ENCODE measurements at places on chromosomes 12 and 14.

DNA sequence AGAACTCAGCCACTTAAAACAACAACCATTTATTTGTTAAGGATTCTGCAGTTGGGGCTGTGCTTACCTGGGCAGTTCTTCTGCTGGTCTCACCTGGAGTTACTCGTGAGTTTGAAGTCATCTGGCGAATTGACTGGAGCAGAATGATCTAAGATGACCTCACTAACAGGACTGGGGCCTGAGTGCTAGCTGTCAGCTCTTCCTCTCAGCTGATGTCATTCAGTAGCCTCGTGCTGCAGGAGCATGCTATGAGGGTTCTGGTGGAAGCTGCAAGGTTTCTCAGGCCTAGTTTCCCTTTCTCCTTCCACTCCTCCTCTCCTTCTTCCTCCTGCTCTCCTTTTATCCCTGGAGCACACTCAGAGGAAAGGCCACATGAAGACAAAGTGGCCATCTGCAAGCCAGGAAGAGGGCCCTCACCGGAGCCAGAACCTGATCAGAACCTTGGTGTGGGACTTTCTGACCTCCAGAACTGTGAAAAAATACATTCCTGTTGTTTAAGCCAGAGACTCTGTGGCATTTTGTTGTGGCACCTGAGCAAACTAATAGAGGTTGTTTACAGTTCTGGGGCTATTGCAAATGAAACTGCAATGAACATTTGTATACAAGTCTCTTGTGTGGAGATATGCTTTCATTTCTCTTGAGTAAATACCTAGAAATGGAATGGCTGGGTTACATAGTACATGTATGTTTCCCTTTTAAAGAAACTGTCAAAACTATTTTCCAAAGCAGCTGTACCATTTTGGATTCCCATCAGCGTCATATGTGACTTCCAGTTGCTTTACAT is 21.9 kb upstream of the MAP3K9 start:
- no peak for DNase-seq

- peak; percentile 57 for DNase-seq
These were observed 93.1 kb downstream of the SRGAP1 start for GRCh38 chr12:63937378-63938316.

GRCh38 chr12:113149361-113150150 is at the start of gene CFAP73:
Gene CFAP73 (plus strand): TSS chr12:113149724. CDS start chr12:113149858, 134 bp downstream.
- peak; percentile 86 for DNase-seq

- DNase-seq = no peak
These were observed 414.4 kb downstream of the DAD1 start for GRCh38 chr14:22174412-22175277.
